ENCODE measurements at places on chromosomes 5 and 9. TPM values are rescaled to one million over a fixed set of nuclear protein-coding genes. Genes with fewer than 3 reads are reported as not detected.

OR1J4 gene
- total RNA-seq = not detected

YTHDC2 gene
- total RNA-seq = 39.3 TPM

PAEP gene
- total RNA-seq = 11.0 TPM

DHFR gene
- total RNA-seq = 32.3 TPM

CAMK4 gene
- under 0.01 TPM for total RNA-seq

PLEKHG4B gene
- under 0.01 TPM for total RNA-seq

FAM169A gene
- 2.2 TPM for total RNA-seq

GMCL2 gene
- total RNA-seq = not detected

QRFP gene
- total RNA-seq = not detected
